ENCODE measurements at places on chromosomes 5 and 9.

DNA sequence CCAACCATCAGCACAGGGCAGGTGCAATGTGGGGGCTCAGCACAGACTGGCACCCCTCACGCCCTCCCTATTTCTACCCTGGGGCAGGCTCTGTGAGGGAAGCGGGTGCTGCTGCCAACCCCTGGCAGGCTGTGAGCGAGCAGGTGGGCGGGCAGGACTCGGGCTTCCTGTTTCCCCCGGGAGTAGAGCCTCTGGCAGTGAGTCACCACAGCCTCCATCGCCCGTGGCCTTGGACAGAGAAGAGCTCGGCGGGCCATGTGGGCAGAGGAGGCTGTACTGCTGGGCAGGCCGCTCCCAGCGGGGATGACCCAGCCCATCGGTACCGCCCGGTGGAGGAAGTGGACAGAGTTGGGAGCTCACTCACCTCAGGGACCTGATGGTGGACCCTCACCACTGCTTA, 16.6 kb downstream of the KCNT1 start:
- no peak for DNase-seq

GRCh38 chr5:133754575-133755169, 142.3 kb upstream of the FSTL4 start:
- DNase-seq, result peak; percentile 35

- no peak for DNase-seq
These were observed 25.9 kb downstream of the SLC1A3 start for GRCh38 chr5:36632363-36632664.

DNA sequence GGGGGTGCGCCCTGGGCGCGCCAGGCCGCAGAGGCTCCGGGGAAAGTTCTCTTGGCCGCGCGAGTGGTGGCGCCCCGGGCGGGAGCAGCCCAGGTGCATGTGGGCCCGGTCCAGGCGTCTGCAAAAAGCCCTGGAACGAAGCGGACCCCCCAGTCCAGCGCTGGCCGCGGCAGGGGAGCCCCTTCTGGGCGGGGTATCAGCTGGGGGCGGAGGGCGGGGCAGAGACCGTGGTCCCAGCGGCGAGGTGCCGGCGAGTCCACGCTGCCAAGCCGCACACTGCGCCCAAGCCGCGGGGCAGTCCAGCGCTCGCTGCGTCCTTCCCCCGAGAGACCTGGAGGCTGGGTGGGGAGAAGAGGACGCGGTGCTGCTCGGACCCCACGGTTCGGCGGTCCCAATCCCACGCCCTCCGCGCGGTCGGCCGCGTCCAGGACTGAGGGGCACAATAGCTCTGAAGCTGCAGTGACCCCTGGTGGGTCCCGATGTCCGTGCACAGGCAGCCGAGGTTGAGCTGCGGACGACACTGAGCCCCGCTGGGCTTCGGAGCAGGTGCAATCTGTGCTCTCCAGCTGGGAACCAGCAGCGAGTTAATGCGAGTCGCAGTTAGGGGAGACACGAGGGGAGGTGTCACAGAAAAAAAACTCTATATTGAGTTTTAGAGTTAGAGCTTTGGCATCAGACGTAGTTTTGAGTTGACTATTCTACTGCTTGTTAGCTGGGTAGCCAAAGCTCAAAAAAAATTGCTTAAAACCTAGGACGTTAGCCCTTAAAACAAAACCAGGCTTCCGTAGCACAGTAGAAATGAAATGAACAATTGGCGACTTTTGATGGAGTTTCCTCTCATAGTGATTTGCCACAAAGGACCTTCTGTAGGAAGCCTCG, 1.1 kb upstream of the EPB41L4A start:
- peak; percentile 54 for DNase-seq

DNA sequence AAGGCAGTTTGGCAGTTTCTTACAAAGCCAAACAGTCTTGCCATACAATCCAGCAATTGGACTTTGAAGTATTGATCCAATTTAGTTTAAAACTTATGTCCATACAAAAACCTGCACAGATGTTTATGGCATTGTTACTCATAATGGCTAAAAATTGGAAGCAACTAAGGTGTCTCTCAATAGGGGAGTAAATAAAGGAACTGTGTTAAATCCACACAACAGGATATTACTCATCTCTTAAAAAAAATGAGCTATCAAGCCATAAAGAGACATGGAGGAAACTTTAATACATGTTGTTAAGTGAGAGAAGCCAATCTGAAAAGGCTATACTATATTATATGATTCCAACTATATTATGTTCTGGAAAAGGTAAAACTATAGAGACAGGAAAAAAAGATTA, 313.6 kb upstream of the CD180 start:
- peak; percentile 11 for DNase-seq

GRCh38 chr9:101478444-101478843, 42.9 kb upstream of the ALDOB start:
- DNase-seq, result no peak

GRCh38 chr5:135975122-135975521, 20.3 kb upstream of the LECT2 start:
- DNase-seq, result no peak

- no peak for DNase-seq
These were observed 26.1 kb upstream of the GRPEL2 start for GRCh38 chr5:149319174-149319573.

DNA sequence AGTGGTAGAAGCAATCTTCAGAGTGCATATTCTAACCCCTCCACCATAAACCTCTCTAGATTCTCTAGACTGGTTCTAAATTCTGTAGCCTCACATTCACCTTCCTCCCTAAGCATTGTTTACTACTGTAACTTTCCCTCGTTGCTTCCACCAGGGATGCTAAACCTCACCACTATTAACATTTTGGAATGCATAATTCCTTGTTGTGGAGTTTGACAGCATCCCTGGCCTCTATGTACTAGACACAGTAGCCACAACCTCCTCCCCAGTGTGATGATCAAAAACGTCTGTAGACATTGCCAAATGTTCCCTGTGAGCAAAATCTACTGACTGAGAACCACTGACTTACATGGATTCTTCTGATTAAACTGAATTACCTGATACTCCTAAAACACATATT, 18.6 kb downstream of the PAPPA start:
- no peak for DNase-seq

GRCh38 chr9:5879419-5880181, 11.1 kb upstream of the MLANA start:
- DNase-seq, result peak; percentile 43

- no peak for DNase-seq
These were observed 189.8 kb upstream of the TRIM32 start for GRCh38 chr9:116497095-116497890.

DNA sequence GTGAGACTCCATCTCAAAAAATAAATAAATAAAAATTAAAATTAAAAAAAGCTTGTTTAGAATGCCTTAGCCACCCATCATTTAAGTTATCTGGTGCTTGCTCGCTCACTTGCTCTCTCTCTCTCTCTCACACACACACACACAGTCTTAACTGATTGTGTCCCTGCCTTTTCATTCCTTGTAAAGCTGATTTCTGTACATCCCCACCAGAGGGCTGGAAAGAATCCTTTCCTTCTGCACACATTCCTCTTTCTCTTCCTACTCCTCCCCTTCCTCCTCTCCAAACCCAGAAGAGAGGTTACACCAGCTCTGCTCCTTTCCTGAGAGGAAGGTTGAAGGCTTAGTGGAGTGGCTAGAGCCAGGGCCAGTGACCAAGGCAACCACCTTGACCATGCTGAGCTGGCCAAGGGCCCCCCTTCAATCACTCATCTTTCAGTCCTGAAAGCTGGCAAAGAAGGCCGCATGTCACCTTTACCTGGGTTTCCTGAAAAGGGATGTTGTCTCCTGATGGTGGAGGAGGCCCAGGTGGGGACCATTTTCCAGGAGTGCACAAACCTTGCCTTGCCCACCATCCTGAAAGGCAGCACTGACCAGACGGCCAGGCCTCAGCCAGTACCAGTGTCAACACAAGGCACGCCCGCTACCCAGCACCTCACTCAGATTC, 25.6 kb downstream of the STK10 start:
- DNase-seq, result no peak

DNA sequence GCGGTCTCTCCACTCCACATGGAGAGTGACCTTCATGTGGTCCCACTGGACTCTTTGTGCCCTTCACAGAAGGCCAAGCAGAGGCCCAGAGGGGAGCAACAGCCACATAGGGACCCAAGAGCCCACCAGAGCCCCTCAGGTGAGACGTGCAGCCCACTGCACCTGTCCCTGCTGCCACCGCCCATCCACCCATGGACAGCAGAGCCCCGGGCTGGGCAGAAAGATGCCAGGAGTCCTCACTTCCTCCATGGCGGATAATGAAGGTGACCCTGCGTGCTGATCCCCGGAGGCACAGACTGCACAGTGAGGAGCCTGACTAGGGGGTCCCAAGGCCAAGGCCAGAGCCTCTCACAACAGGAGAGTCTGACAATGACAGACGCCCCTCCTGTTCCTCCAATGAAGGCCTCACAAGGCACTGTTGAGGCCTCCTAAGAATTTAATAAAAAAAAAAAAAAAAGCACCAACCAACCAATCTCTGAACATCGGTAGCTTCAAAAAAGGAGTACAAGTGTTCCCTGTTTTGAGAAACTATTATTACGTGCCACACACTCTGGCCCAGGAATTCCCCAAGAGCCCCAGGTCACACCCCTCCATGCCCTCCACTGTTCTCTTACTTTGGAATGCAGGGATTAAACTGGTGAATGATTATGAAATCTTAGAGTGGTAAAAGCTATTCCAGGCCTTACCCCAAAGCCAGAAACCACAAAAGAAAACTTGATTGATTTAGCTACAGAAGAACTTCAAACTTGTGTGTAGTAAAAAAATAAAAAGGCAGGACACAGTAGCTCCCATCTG, 2.8 kb upstream of the PPP1R26 start:
- no peak for DNase-seq

GRCh38 chr5:171867786-171868185, 82.2 kb downstream of the SMIM23 start:
- DNase-seq, result no peak

DNA sequence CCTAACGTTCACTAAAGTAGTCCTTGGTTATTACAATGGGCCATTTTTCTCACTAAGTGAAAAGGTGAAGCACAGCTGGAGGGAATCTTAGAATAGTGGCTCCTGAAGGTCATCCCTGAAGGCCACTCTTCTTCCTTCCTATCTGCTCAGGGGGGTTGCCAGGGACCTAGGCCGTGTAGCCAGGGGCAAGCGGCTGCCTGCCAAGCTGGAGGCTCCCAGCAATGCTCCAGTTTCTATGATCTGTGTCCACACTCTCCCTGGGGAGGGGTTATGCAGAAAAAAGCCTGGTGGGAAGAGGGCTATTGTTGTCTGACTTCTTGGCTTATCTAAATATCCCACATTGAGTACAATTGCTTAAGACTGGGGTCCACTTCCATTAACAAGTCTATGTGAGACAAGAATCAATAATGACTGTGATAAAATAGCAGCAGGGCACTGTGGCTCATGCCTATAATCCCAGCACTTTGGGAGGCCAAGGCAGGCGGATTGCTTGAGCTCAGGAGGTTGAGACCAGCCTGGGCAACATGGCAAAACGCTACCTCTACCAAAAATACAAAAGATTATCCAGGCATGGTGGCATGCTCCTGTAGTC, 3.8 kb downstream of the NMRK1 start:
- no peak for DNase-seq

DNA sequence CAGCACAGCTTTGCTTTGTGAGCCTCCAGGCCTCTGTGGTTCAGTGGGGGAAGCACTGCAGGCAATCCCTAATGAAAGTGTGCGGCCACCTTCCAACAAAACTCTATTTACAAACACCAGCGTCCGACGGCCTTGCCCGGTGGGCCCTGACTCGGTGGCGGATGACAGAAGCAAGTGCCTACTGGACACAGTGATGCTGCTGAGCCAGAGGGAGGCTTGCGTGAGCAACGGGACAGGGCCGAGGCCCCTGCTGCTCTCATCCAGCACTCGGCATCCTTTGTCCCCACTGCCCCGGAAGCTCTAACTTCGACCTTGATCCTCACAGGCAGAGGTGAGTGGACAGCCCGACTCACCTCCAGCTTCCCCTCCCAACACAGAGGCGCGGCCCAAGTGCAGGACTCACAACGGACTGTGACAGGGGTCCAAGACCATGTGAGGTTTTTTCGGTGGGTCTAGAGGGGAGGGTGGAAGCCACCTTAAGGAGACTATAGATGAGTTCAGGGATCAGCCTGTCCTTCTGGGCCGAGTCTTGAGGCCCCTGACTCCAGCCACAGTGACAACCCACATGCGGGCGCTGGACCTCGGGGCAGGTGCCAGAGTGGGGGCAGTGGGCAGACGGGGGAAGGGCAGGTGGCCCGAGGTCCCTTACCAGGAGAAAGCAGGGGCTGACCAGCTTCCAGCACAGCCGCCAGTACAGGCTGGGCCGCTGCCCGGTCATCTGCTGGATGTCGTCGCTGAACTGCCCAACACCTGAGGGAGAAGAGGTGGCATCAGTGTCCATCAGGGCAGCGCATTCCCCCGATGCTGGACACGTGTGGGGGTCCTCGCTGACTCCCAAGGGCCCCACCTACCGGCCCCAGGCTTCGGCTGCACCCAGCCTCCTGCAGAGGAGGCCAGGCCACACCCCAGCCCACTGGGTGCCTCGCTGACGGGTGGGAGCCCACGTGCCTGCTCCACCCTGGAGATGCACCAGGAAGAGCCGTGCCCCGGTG, 39.4 kb downstream of the SLC6A3 start:
- no peak for DNase-seq

GRCh38 chr5:82984786-82985735, 92.1 kb downstream of the TMEM167A start:
- DNase-seq, result no peak

GRCh38 chr9:81980568-81980967, 8.0 kb upstream of the SPATA31D1 start:
- no peak for DNase-seq

DNA sequence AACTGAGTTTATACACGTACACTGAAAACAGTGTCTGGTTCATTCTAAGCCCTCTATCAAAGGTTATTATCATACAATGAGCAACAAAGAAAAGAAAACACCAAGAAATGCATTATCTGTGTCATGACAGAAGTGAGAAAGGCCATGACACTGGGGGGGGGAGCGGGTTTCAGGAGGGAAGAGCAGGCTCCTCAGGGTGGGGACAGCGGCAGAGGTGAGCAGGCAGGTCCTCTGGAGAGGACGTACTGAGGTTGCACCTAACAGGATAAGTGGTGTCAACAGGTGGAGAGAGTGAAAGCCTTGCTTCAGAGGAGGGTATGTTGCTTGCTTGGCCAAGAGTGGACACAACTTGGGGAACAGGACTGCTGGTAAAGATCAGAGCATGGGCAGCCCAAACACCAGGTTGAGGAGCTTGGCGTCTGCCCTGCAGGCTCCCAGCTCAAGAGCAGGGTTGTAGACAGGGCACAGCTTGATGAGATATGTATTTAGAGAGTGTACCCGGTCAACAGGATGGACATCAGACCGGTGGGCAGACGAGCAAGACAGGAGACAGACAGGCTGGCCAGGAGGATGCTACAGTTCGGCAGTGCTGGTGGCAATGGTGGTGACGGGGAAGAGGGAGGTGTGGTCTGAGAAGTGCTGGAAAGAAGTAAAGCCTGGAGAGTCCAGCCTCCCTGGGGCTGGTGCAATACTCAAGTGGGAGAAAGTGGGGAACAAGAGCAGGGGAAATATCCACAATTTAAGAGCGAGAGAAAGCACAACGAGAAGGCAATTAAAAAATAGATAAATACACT, 10.3 kb downstream of the WHRN start:
- no peak for DNase-seq

- DNase-seq, result peak; percentile 35
These were observed 24.2 kb downstream of the PCDHGC5 start for GRCh38 chr5:141512911-141513626.

GRCh38 chr9:80146466-80146865, 574.7 kb downstream of the TLE4 start:
- DNase-seq, result no peak

- DNase-seq, result no peak
These were observed 132.4 kb upstream of the OTULINL start for GRCh38 chr5:14449052-14449661.

All from activated CD4-positive, alpha-beta T cell treated with anti-CD3 and anti-CD28 coated beads, Interleukin-2, Interleukin-6, amounts not matched to agents 100 ng/mL and 50 ng/mL, durations not matched to agents 16 hours and 8 hours (primary cell).